ENCODE measurements at places on chromosomes 16 and 17.

DNA sequence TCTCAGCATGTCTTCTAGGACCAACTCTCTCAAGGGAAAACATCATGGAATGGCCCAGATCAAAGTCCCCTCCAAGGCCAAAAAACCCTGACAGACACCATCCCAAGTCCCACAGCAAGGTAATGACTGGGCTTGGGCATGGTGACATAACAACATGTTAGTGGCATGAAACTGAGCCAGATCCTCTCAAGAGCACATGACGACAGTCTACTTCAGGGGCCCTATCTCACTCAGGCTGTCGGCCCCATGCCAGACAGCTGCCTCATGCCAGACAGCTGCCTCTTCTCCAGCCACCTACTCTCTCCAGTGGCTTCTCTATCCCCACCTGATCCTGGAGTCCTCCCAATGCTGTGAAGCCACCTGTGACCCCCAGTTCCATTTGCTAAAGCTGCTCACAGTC lies 18.4 kb downstream of the HSD11B2 start:
- no peak for DNase-seq

DNA sequence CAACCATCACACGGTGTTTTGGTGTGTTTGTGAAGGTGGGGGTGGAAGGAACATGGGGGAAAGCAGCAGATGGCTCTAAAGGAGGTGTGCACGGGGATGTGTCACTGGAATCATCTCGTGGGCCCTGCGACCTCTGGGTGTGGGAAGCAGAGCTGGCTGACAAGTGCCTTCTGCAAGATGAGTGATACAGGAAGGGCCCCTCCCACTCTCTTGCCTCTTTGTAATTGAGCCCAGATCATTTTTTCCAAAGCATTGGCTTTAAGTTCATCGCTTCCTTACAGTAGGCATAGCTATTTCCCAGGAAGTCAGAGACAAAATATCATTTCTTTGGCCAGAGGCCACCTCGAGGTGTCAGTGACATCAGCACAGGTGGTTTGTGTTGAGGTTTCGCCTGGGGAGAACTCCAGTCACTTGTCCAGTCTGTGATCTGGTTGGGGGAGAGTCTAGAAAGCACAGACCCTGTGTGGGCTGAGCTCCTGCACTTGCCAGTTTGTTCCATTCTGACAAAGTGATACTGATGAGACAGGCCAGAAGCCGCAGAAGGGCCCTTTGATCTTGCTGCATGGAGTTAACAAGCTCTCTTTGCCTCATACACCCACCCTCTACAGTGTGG lies 20.6 kb upstream of the SNTB2 start:
- peak; percentile 25 for DNase-seq

DNA sequence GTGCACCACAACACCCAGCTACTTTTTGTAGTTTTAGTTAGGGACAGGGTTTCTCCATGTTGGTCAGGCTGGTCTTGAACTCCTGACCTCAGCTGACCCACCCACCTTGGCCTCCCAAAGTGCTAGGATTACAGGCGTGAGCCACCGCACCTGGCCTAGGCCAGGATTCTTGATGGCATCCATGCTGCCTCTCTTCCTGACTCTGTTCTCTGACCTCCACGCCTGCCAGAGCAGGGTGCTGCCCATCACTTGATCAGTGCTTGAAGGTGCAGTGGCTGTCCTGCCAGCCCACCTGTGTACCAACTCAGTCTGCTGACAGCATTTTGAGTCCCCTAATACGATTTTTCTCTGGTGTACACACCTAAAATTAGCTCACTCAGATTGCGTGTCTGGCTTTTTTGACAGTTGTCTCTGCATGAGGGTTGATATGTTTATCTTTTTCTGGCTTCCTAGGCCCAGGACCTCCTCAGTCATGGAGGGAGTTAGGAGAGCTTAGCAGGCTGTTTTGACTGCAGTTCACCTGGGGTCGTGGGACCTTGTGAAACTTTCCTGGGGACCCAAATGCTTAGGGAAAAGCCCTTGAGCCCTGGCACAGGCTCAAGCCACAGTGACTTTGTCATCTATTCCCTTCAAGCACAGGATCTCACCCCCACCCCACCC lies 5.9 kb downstream of the HAS3 start:
- no peak for DNase-seq

GRCh38 chr17:62950067-62950466 lies 16.0 kb upstream of the TANC2 start:
- peak; percentile 32 for DNase-seq

GRCh38 chr16:89847051-89847939 lies 19.0 kb downstream of the SPIRE2 start:
- DNase-seq = no peak

DNA sequence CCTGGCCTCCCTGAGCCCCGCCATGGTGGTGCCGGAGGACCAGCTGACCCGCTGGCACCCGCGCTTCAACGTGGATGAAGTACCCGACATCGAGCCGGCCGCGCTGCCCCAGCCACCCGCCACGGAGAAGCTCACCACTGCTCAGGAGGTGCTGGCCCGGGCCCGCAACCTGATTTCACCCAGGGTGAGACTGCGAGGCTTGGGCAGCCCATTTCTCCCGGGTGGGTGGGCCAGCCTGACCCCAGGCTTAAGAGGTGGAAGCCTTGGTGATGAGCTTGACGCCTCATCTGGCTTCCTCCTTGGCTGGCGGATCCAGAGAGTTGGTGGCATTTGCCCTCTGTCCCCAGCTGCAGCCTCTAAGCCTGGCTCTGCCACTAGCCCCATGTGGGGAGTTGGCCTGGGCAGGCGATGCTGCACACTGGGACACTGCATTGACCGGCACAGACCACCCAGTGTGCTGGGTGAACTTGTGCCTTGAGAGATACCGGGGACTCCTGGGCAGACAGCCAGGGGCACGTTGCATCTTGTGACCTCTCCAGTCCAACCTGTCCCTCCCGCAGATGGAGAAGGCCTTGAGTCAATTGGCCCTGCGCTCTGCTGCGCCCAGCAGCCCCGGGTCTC lies 3.0 kb downstream of the CDT1 start:
- DNase-seq = no peak

DNA sequence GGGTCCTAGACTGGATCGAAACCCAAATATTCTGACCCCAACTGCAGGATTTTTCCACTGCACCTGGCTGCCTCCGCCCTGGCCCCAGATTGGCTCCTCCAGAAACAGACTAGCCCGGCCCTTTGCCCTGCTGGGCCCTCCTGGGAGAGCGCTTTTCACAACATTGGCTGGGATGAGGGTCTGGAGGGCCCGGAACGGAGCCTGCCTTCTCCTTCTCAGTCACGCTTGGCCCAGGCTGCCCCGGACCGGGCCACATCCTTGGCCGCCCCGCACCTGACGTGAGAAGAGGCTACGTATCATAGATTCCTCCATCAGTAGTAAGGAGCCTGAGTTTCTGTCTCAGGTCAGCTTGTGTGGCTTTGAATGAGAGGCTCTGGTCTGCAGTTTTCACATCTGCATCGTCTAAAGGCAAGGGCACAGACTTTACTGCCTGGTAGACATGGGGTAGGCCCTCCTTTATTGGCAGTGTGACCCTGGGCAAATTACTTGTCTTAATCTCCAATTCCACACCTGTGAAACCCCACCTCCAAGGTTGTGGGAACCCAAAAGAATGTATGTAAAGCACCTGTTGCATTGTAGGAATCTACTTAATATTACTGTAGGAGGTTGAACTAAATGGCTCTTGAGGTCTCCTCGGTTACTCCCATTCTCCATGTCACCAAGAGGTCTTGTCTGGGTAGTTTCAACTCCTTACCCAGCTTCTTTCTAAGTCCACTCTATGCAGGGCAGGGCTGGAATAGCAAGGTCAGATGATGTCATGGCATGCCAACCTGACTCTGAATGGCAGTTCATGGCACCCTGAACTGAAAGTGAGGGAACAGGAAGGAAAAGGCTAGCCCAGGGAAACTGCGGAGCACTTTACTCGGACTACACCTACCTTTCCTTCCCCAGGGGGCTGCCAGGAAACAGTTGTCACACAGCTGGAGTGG lies 661 bp downstream of the LRRC3C start:
- DNase-seq = no peak

- no peak for DNase-seq
These were observed 447.8 kb upstream of the GOT2 start for GRCh38 chr16:59181821-59182420.

DNA sequence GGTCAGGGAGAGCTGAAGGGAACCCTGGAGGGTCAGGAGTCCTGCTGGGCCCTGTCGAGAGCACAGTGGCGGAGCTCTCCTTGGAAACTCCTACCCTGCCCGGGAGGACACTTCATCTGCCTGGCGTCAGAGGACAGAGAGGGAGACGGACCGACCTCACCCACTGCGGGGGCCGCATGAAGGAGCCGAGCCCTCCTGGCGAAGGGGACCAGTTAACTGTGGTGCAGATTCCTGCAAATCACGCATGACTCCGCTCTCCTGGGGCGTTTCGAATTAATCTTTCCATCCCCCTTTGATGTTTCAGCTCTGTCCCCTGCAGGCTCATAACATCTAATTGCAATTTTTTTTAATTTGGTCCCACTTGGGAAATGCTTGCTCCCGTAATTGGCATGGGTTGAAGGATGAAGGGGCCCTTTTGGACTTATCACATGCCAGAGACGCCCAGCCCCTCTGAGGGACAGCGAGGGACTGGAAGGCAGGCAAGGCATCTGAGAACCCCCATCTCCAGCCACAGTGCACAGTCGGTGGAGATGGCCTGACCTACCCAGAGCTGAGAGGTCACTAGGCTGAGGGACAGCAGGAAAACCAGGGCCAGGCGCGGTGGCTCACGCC lies 26.5 kb downstream of the RPH3AL start:
- DNase-seq = no peak
